ENCODE measurements at places on chromosomes 16 and 17.
A peak's percentile ranks its signal among the peaks of the same experiment; 100 is the strongest.

- peak; percentile 55 for DNase-seq
These were observed 787 bp downstream of the PRKAR1A start for GRCh38 chr17:68512960-68513474.

- no peak for DNase-seq
These were observed 5.3 kb downstream of the NLK start for GRCh38 chr17:28047806-28048205.

DNA sequence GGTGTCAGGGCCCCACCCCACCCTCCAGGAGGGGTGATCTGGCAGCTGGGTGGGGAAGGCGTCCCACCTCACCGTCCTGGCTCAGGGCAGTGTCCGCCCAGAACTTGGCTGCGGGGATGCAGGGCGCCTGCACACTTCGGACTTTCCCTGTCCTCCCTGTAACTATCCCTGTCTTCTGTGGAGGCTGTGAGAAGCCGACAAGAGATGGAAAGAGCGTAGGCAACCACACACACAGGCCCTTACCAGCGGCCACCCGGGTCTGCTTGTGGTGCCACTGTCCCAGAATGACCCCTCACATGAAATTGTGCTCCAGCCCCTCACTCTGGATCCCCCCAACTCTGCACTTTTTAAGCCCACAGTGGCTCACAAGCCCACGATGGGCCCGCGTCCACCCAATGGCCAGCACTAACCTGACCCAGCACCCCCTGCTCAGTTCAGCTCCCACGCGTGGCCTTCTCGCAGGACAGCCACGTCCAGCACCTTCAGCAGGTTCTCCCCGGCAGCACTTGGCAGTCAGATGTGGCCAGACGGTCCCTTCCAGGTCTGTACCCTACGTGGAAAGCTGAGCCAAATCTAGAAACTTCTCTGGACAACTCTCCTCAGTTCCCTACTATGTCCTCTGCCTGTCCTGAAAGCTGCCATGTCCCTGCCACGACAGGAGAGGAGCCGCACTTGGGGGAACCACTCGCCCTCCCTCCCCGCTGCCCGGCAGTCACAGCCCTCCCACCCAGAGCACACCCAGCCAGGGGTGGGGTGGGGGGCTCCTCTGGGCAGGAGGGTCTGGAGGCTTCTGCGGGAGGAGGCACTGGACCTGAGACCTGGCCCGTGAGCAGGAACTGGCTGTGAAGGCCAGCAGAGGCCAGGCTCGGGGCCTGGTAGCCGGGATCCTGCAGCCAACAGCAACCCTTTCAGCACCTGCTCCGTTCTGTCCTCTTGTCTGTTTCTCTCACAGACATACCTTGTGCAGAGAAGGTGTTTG, 38.0 kb downstream of the PEMT start:
- DNase-seq, result no peak

- no peak for DNase-seq
These were observed 19.2 kb downstream of the PRKCB start for GRCh38 chr16:23855010-23855409.

Measured in midbrain (tissue), 1 donor.